ENCODE measurements at places on chromosomes 2 and 18. TPM values are rescaled to one million over a fixed set of nuclear protein-coding genes. Genes with fewer than 3 reads are reported as not detected.

The TUBB6 gene
- 1,574 TPM for total RNA-seq

- H3K4me1 ChIP-seq: peaks cover 36% of the 10 kb centered on the region
- DNase-seq: no peak
- no peaks in the 10 kb centered on the region for H3K36me3 ChIP-seq
- H3K4me3 ChIP-seq: no peak overlapping the region
- H3K27ac ChIP-seq: no peak overlapping the region
Measured at GRCh38 chr2:40096360-40096759, 317.3 kb upstream of the THUMPD2 start.

DNA sequence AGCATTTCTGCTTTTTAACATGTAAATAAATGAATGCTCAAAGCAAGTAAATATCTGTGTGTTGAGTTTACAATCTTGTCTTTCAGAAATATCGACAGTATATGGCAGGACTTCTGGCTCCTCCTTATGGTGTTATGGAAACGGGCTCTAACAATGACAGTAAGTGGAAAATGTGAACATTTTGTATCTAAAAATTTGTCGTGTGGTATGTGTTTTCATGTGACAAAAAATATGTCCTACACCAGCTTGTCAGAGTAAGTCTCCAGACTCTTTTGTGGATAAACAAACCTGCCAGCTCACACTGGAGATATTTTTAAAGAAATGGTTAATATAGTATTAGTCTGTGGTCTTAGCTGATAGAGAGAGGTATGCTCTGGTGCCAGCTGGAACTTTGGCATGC, 157.9 kb upstream of the MAP3K20 start:
- H3K4me3 ChIP-seq: no peak overlapping the region
- DNase-seq: no peak
- H3K36me3 ChIP-seq: no peaks in the 10 kb centered on the region

DNA sequence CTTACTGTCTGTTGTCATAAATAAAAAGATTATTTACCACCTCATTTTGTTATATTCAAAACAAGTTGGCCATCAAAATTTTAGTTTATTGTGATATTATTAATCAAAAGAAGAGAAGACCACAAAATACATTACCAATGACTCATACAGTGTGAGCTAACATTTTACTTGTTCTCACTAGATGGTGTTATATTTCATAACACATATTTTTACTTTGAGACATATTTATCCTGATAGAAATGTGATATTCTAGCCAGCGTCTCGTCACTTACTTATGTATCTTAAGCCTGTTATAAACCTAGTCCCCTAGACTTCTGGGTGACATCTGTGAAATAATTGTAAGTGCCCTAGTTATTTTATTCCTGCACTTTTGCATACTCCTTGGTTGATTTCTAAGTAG, 263.2 kb downstream of the CDH7 start:
- no peaks in the 10 kb centered on the region for H3K27me3 ChIP-seq
- DNase-seq: no peak
- H3K27ac ChIP-seq: no peak overlapping the region
- H3K4me1 ChIP-seq: no peaks in the 10 kb centered on the region
- no peaks in the 10 kb centered on the region for H3K36me3 ChIP-seq

DNA sequence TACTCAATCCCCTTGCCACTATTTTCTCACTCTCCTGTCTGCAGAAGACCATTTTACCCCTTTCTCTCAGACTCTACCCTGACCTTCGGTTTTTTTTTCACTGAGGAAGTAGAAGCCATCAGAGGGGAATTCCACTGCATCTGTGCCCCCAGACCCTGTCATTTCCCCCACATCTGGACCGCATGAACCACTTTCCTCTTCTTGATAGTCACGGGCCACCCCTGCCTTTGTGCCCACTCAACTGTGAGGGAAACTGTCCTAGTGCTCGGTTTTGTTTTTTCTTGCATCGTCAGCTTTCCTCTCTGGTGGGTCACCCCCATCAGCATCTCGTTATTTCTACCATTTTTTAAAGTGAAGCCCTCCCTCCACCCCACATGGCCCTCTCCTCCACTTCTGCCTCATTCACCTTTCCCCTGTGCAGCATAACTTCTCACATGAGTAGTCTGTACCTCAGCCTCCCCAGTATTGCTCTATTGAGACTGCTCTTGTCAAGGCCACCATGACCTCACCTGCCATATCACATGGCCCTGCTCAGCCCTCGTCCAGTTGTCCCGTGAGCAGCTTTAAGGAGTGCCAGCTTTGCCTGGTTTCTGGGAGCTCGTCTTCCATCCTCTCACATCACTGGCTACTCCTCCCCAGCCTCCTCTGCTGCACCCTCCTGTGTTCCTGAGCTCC, 32.4 kb downstream of the TMEM87B start:
- no peaks in the 10 kb centered on the region for H3K4me1 ChIP-seq
- H3K27me3 ChIP-seq: no peaks in the 10 kb centered on the region
- peaks cover 20% of the 10 kb centered on the region for H3K36me3 ChIP-seq

DNA sequence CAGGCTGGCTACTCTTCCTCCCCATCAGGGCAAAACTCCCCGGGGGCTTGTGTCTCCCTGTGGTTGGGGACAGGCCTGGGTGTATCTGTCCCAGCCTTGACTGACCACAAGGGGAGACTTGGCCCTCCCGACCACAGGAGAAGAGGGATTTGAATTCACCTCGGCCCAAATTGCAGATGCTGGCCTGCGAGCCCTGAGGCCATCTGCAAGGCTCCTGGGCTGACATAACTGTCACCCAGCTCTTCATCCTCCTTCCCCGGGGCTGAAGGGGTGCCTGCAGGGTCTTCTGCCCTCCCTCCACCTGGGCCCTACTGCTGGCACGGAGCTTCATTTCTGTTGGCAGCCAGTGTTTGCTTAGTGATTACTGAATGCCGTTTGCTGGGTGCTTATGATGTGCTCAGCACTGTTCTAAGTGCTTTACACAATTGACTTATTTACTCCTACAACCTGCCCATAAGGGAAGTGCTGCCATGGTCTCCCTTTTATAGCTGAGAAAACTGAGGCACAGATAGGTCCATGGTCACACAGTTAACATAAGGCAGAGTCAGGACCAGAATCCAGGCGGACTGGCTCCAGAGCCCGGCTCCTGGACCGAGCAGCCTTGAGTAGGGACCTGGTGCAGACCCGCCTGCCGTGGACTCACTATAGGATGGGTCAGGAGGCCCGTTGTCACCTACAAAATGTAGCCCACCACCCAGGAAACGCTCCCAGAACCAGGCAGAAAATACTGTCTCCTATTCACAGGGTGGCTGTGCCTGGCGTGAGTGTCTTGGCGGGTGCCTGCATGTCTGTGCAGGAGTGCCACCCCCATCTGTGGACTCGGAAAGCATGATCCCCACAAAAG, 18.9 kb downstream of the STEAP3 start:
- no peak overlapping the region for H3K4me3 ChIP-seq
- H3K4me1 ChIP-seq: peaks cover 12% of the 10 kb centered on the region
- H3K27me3 ChIP-seq: no peaks in the 10 kb centered on the region
- DNase-seq: no peak
- H3K36me3 ChIP-seq: peaks cover 1% of the 10 kb centered on the region
- H3K27ac ChIP-seq: no peak overlapping the region

DNA sequence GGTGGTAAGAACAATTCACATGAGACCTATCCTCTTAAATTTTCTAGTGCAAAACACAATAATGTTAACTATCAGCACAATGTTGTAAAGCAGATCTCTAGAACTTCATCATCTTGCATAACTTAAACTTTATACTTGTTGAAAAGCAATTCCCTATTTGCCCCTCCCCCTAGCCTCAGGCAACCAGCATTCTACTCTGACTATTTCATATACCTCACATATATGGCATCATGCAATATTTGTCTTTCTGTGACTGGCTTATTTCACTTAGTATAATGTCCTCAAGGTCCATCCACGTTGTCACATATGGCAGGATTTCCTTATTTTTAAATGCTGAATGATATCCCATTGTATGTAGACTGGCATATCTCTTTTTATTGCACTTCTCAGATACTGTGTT, 86.5 kb downstream of the STRADB start:
- no peaks in the 10 kb centered on the region for H3K4me1 ChIP-seq
- no peak overlapping the region for H3K4me3 ChIP-seq
- no peaks in the 10 kb centered on the region for H3K27me3 ChIP-seq
- no peaks in the 10 kb centered on the region for H3K36me3 ChIP-seq
- no peak overlapping the region for H3K27ac ChIP-seq
- DNase-seq: no peak

GRCh38 chr2:149561309-149561926, 26.2 kb downstream of the MMADHC start:
- no peaks in the 10 kb centered on the region for H3K27me3 ChIP-seq

The DGUOK gene
- total RNA-seq: 36.4 TPM

DNA sequence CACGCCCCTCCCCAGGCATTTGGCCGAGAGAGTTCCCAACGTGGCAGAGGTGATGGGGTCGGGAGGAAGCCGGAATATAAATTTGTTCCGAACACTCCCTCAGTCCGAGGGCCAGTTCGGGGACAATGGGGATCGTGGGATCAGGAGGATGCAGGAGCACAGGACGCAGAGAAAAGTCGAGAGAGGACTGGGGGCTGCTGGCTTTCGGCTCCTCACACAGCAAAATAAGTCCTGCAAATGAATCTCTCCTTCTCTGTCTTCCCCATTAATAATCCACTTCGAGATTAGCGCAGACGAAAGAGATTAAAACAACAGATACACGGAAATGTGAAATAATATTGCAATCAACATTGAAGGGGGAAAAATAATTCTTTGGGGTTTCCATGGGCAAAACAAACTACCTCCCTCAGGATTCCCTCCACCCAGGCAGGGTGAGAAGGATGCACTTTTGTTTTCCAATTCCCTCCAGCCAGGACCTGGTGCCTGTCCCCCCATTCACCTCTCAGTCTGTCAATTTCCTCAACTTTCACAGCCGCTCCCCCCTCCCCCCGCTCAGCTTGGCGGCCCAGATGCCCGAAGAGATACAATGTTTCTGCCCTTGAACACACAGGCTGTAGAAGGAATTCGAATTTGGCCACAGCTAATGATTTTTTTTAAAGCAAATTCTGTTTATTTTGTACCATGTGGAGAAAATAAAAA, 3.1 kb upstream of the ZEB2 start:
- H3K27me3 ChIP-seq: peaks cover 35% of the 10 kb centered on the region
- peaks cover 26% of the 10 kb centered on the region for H3K4me1 ChIP-seq
- no peaks in the 10 kb centered on the region for H3K36me3 ChIP-seq
- peak overlapping the region; percentile 52 for H3K4me3 ChIP-seq

GRCh38 chr2:1854729-1855547, 110.6 kb upstream of the PXDN start:
- no peak overlapping the region for H3K27ac ChIP-seq
- peaks cover 44% of the 10 kb centered on the region for H3K27me3 ChIP-seq
- peaks cover 10% of the 10 kb centered on the region for H3K4me1 ChIP-seq
- no peak overlapping the region for H3K4me3 ChIP-seq
- no peaks in the 10 kb centered on the region for H3K36me3 ChIP-seq
- no peak for DNase-seq

Measured in esophagus muscularis mucosa (tissue), 4 donors.